ENCODE measurements at places on chromosomes 4 and X.

DNA sequence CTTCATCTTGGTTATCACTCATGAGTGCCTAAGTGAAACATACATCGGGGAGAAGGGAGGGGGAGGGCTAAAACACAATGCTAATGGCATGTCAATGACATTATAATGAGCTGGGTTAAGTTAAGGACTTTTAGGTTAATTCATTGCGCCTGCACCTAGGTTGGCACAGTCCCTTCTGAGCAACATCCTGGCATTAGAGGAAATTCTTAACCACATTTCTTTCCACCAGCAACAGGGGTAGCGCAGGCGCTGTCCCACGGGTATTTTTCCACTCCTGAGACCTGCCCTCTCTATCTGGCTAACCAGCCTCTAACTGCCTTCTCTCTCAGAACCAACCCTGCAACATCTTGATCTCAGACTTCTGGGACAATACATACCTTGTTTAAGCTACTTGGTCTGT is 39.0 kb upstream of the PROM1 start:
- DNase-seq = no peak

DNA sequence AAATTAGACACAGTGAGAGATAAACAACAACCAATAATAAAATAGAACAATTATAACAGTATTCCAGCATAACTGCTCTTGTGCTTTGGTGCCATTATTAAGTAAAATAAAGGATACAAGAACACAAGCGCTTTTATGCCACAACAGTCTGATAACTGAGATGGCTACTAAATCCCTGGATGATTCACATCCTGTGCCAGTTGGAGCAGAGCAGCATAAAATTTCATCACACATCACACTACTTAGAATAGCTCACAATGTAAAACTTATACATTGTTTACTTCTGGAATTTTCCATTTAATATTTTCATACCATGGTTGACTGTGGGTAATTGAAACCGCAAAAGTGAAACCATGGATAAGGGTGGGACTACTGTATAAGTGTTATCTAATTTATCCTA is 399.9 kb upstream of the CNKSR2 start:
- DNase-seq = no peak

GRCh38 chr4:8396762-8397406 is 43.6 kb downstream of the ACOX3 start:
- no peak for DNase-seq

GRCh38 chrX:63585936-63586335 is 199.1 kb downstream of the ARHGEF9 start:
- DNase-seq = no peak

- DNase-seq = no peak
Measured at GRCh38 chrX:46712764-46713163, 46.2 kb downstream of the SLC9A7 start.

DNA sequence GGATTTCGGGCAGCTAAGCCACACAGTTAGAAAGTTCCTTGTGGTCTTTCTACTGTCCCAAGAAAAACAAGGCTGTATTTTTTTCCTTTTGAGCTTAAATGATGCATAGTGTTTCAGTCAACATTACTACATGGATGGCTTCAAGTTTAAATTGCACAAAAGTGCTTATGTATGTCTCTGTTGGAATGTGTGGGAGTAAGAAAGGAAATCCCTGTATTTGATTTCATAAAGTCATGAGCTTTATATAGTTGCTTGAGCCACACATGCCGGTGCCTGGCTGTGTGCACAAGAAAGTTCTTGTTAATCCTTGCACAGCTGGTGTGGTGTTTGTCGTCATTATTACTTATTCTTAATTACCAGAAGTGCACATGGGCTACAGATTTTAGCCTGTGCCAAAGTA is 262.2 kb downstream of the ARHGAP10 start:
- no peak for DNase-seq

DNA sequence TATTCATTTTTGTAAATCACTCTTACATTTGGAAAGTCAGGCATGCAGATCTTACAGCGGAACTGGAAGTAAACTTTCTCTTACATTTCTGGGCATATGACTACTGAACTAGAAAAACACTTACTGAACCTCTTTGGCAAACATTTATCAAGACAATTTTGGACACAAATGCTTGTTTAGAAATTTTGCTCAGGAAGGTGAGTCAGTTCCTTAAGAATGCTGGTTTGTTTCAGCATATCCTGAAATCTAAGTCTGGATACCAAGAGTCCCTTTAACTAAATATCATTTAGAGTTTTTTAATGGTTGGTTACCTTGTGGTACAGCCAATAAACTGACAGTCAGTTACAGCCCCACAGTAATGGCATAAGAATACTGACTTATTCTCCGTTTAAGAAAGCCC is 15.0 kb downstream of the SHISA3 start:
- no peak for DNase-seq
